PC-9 (cell line): ENCODE measurements at places on chromosomes 5 and 9. TPM values are rescaled to one million over a fixed set of nuclear protein-coding genes. Genes with fewer than 3 reads are reported as not detected.

The LIX1 gene
- not detected in 2 replicates for total RNA-seq

- no peak for DNase-seq
Measured at GRCh38 chr9:136247947-136248637, 2.5 kb upstream of the QSOX2 start.

- DNase-seq = no peak
Measured at GRCh38 chr5:6190838-6191237, 187.5 kb downstream of the MED10 start.

The DMRT1 gene
- total RNA-seq = not detected in 2 replicates

DNA sequence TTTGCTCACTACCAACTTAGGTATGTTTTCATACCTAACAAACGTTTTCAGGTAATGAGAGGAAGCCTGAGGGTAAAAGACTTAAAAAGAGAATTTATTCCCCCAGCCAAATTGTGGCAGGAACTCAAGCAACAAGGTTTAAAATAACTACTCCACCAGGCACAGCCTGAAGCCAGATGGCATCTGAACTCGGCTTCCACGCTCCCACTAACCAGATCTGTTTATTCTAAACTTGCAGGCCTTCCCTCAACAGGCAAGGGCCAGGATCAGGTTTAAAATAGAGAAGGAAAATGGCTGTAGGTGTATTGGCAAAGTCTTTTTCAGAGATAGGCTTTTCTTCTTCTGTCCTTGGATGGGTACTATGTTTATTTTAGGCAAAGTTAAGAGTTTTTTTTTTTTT, 89.4 kb downstream of the OTULIN start:
- DNase-seq = no peak

GRCh38 chr5:112419986-112420864, 1.1 kb upstream of the EPB41L4A start:
- DNase-seq = peak; percentile 82

- DNase-seq = no peak
Measured at GRCh38 chr5:116572350-116573278, 2.0 kb downstream of the SEMA6A start.

DNA sequence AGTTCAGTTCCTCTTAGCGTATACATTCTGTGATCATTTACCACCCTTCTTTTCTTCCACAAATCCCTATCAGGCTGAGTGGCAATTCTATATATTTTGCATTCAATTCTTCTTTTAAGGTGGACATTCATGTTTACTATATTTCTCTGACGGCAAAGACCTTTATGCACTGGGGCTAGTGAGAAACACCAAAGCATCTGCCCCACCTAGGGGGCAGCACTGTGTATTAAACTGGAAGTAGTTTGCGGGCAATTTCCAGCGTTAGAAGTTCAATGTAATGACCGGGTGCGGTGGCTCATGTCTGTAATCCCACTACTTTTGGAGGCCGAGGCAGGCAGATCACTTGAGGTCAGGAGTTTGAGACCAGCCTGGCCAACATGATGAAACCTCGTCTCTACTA, 27.9 kb upstream of the FBXL7 start:
- no peak for DNase-seq

The KCNMB1 gene
- total RNA-seq = not detected in 2 replicates

The PCDHB10 gene
- not detected in 2 replicates for total RNA-seq

DNA sequence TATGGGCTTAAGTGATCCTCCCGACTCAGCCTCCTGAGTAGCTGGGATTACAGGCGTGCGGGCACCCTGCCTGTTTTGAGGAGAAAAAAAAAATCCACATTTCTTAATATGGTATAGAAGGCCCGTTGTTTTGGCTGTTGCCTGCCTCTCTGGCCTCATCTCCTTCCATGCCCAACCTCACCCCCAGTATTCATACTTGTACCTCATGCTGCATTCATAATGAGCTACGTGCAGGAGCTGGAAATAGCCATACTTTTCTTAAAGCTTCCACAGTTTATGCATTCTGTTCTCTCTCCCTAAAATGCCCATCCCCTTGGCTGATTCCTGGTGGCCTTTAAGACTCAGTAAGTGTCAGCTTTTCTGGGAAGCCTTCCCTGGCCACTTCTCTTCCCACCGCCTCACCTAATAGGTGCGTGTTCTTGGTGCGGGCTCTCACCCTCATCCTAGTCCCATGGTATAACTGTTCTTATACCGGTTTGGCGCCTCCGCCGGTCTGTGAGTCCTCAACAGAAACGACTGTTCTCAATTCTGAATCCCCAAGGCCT, 2.1 kb upstream of the TPM2 start:
- DNase-seq = no peak

- no peak for DNase-seq
Measured at GRCh38 chr9:120914396-120914795, 12.2 kb downstream of the TRAF1 start.

GRCh38 chr9:7103367-7103766, 345.6 kb downstream of the KDM4C start:
- DNase-seq = no peak

GRCh38 chr9:37327553-37327952, 94.9 kb upstream of the GRHPR start:
- no peak for DNase-seq

- DNase-seq = no peak
Measured at GRCh38 chr9:86943201-86944113, 3.8 kb downstream of the GAS1 start.

GRCh38 chr9:116175614-116176013, 22.0 kb downstream of the PAPPA start:
- DNase-seq = no peak

GRCh38 chr5:55454282-55454681, 80.5 kb downstream of the PLPP1 start:
- DNase-seq = no peak

The KCNV2 gene
- not detected in 2 replicates for total RNA-seq

GRCh38 chr5:5351288-5351979, 71.0 kb upstream of the ICE1 start:
- peak; percentile 81 for DNase-seq

The CDO1 gene
- not detected in 2 replicates for total RNA-seq

GRCh38 chr5:143016777-143017516, 246.8 kb downstream of the ARHGAP26 start:
- no peak for DNase-seq

The SPINK7 gene
- total RNA-seq = not detected in 2 replicates

DNA sequence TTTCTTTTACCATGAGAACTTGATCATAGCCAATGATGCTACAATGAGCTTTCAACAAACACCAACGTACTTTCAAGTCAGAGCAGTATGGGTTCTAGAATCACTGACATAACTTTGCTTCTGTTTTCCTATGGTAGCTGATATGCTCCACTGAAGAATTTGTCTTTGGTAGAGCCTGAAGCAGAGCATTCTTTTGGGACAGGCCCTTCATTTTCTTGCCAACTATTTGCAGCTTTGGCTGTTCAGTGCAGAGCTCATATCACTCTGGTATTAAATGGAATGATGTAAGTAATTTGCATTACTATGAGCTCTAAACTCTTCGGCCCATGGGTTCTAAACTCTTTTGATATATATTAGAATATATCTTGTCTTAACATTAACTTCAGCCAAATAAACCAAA, 51.8 kb upstream of the APC start:
- no peak for DNase-seq

GRCh38 chr5:138927979-138928378, 52.8 kb upstream of the LRRTM2 start:
- no peak for DNase-seq

DNA sequence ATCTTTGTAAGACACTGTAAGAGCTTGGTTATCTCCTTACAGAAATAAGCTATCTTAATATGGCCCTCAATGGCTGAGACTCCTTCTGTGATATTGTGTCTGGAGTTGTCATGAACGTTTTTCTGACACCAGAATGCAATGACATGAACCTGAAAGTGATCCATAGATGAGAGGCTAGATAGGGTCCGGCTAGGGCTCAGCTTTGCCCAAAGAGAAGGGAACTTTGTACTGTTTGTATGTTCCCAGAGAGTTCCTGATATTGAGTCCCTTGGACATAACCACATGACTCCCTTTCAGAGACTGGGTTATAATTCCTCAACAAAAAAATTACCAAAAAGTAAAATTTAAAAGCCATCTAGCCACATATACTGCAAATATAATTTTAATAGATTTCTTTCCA, 575.8 kb upstream of the CLINT1 start:
- no peak for DNase-seq

The HAPLN1 gene
- total RNA-seq = not detected in 2 replicates

- no peak for DNase-seq
Measured at GRCh38 chr5:65481171-65481581, 544 bp downstream of the ADAMTS6 start.

DNA sequence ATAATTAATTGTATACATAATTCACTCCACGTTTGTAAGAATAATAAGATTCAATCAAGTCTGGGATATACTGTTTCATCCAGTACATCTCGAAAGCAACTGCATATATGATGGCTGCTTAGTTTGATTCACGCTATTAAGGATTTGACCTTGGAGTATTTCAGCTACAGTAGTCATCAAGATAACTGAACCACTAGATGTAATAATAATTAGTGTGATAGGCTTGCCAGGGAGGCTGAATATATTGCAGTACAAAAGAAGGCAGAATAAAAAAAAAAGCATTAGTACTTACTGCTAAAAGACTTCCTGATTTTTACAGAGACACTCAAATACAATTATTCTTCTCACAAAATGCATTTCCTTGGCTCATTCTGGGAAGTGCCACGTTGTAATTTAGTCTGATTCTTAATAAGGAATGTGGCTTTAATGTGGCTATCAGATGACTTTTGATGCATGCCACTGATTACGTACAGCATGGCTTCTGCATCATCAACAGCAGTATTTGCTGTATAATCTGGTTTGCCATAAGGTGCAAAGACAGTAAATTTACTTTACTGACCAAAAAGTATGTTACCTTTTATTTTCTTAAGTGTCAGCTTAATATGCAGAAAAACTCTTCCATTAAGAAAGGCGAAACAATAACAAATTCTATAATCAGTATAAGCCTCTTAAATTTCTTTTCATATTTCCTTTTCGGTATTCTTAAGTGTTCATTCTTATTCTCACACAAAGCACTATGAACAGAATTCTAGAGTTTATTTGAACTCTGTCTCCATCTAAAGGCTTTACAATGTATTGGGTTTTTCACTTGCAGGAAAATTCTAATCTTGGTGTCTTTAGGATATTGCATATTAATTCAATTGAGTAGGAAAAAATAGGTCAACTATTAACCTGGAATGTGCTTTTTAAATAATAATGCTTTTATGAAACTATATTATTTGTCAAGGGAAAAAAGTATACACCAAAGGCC, 166.4 kb downstream of the SLF1 start:
- DNase-seq = no peak

- peak; percentile 97 for DNase-seq
Measured at GRCh38 chr5:137833463-137833862, 34.2 kb upstream of the MYOT start.

The NR5A1 gene
- 0.13 and 0.15 TPM in 2 replicates for total RNA-seq

The ZNF354C gene
- total RNA-seq = 2.5 and 2.7 TPM in 2 replicates

The ENHO gene
- total RNA-seq = not detected in 2 replicates

- no peak for DNase-seq
Measured at GRCh38 chr5:113043491-113043931, 66.9 kb downstream of the DCP2 start.

The DOK3 gene
- total RNA-seq = 12.2 and 12.3 TPM in 2 replicates

The SLC6A18 gene
- not detected in 2 replicates for total RNA-seq

GRCh38 chr5:65778126-65778525, 56.1 kb downstream of the NLN start:
- DNase-seq = no peak

GRCh38 chr9:88777498-88778312, 213.6 kb upstream of the S1PR3 start:
- DNase-seq = no peak

- no peak for DNase-seq
Measured at GRCh38 chr9:12717907-12718306, 24.7 kb downstream of the TYRP1 start.

DNA sequence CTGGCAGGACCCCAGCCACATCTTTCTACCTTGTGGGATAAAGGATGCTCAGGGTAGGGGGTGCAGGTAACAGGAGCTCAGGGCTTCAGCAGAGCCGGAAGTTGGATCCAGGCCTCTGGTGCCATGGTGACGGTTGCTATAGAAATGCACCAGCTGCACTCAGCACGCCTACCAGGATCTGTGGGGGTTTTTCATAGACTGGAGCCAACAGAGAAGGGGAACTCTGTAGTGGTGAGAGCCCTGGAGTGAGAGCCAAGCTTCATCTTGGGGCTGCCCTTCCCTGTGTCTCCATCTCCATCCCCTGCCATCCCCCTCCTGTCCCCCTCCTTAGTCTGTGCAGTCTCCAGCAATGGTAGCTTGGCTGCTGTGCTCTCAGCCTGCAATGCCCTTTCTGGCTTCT, 27.5 kb upstream of the BOD1 start:
- no peak for DNase-seq

The SLC46A2 gene
- not detected in 2 replicates for total RNA-seq

The CCDC112 gene
- total RNA-seq = 4.3 and 4.8 TPM in 2 replicates

DNA sequence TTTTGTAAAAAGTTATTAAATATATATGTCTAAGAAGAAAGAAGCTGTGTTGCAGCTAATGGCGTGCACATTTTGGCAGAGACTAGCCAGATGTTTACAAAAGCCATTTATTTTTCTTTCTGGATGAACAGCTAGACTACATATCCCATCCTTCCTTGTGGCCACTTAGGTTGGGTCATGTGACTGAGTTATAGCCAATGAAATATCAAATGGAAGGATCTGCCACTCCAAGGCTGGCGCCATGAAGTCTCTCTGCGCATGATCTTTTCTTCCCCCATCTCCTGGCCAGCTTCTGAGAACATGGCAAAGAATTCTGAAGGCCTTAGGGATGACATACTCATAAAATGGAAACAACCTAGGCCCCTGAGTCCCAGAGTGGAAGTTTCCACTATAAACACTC, 244.2 kb upstream of the DAB2 start:
- DNase-seq = no peak

DNA sequence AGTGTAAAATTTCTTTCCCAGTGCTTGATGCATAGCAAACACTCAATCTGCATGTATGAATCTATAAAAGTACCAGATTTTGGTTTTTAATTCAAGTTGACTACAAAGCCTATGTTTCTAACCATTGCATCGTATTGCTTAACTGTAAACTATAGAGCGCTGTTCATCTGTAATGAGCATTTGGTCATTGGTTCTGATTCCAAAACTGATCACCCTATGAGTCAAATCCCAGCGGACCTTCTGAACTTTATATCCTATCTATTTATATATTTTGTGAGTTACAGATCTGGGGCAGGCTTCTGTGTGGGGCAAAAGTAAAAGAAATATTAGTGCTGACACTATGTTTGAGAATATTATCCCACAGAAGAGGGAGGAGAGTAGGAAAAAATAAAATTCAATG, 305.7 kb upstream of the TNC start:
- no peak for DNase-seq

DNA sequence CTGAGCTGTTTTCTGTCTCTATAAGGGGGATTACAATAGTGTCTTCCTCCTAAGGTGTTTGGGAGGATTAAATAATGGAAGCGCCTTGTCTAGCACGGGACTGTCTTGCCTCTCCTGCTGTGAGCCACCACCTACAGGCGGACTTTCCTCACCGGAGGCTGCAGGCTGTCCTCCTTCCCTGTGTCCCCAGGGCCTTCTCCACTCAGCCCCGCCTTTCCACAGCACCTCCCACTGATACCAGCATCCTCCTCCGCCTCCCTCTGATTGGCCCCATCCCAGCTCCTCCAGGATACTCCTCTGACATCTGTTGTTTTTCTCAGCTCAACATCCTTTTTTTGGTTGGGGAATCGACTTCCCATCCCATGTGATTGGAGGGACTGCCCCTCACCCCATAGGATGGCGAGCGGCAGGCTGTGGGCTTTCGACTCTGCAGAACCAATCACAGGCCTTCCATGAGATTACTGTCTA, 851 bp upstream of the ZDHHC12 start:
- peak; percentile 66 for DNase-seq

The PLEKHG4B gene
- total RNA-seq = not detected in 2 replicates

The DOCK2 gene
- 0.18 and 0.41 TPM in 2 replicates for total RNA-seq

The FBXW5 gene
- 101 and 125 TPM in 2 replicates for total RNA-seq

GRCh38 chr9:128213746-128214497, 10.7 kb downstream of the DNM1 start:
- no peak for DNase-seq

GRCh38 chr5:87785554-87786335, 373.0 kb upstream of the CCNH start:
- no peak for DNase-seq
